Sigmoid colon (tissue), 7 donors: ENCODE measurements at places on chromosomes 7 and 10. TPM values are rescaled to one million over a fixed set of nuclear protein-coding genes. Genes with fewer than 3 reads are reported as not detected.
A peak's percentile ranks its signal among the peaks of the same experiment; 100 is the strongest.

- DNase-seq: peak; percentile 72
Measured at GRCh38 chr10:12350167-12350872, 973 bp downstream of the CAMK1D start.

DNA sequence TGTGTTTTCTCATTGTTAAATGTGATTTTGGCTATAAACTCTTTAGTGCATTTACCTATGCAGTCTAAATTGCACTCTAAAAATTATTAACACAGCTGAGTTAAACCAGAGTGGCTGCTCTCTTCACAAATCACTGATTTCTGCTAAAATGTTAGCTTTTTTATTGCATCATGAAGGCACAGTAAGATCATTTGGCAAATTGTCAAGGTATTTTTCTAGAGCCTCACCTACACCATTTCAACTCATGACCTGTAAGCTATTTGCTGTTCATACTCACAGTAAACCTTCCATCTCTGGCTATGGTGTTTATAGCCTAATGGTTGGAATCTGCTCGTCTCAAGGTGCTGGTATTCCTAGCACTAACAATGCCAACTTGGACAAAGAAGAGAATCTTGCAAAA is 25.7 kb downstream of the NDUFB2 start:
- DNase-seq: no peak

- DNase-seq: no peak
Measured at GRCh38 chr10:9823268-9823930, 1194.3 kb upstream of the CELF2 start.

OR13A1 gene
- not detected for polyA plus RNA-seq

NME8 gene
- not detected for polyA plus RNA-seq

DNA sequence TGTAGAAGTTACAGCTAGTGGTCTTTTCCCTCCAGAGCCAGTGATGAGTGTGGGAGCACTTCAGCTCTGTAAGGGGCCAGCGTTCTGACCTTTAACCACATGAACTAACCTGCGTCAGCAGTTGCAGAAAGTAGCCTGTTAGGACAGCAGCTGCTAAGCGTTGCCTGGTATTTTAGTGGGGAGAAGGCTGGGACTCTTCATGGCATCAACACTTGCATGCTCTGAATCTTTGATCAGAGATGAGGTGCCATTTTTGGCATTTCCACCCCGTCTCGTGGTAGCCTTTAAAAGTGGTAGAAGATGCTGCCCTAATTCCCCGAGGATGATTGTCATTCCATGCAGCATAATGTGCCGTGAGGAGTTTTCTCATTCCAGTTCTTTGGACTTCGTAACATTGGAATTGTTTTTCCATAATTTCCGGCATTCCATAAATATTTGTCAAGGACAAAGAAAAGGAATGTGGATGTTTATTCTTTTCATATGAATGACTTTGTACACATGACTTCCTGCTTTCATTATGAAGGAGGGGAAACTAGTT is 92.2 kb downstream of the AVL9 start:
- no peak for DNase-seq

DNA sequence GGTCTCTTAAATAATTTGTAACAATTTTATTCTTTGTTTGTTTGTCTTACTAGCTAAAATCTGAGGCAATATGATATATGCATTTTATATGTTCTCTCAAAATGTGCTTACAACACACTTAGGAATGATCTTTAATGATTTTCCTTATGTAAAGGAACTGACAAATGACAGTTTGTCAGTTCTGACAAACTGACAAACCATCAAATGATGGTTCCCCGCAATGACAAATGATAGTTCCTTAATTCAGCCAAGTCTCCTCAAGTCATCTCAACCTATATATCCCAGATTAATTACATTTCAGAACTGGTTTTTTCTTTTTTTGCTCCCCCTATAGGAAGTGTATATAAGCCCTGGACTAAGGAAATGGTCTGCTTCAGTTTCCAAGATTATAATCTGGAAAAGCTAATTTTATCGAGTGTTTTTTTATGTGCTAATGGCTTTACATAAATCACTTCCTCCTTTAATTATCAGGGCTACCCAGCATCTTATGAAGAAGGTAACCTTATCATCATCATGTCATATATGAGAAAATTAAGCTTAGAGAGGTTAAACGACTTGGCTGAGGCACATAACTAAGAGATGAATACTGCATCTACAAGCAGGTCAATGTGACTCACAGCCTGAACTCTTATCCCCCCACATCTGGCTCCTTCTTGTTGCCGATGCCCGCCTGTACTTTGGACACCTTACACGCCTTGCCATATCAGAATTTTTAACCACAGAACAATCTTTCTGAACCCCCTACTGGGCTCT is 75.1 kb downstream of the RELN start:
- DNase-seq: no peak

DNA sequence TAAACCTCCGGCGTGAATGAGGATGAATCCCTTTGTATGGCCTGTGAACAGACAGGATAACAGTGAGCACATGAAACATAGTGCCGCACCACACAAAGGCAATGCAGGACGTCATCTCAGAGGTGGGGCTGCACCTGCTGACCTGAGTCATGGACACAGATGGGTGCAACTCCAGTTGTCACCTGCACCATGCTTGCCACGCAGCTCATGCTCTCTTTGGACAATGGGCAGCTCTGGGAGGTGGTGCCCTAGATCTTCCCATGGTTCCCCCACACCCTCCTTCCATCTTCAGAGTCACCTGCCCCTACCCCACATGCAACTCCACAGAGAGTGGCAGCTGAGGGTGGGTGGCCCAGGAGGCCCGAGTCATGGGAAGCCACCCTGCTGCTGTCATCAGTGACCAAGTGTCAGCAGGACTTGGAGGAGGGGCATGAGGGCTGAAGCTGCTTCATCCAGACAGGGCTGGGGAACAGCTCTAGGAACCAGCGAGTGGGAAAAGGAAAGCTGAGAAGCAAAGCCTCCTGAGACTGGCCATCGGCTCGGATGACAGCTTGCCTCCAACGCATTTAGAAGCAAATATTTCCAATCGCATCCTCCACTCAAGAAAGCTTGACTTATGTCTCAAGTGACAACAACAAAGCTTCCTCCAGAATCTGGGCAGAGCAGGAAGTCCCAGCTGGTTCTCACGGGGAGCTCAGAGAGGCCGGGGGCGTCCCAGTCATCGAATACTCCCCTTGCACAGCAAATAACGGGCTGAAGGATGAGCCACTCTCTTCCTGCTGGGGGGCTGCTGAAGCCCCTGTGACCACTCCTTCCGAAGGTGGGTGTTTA is 27.1 kb downstream of the VIPR2 start:
- peak; percentile 55 for DNase-seq

DNA sequence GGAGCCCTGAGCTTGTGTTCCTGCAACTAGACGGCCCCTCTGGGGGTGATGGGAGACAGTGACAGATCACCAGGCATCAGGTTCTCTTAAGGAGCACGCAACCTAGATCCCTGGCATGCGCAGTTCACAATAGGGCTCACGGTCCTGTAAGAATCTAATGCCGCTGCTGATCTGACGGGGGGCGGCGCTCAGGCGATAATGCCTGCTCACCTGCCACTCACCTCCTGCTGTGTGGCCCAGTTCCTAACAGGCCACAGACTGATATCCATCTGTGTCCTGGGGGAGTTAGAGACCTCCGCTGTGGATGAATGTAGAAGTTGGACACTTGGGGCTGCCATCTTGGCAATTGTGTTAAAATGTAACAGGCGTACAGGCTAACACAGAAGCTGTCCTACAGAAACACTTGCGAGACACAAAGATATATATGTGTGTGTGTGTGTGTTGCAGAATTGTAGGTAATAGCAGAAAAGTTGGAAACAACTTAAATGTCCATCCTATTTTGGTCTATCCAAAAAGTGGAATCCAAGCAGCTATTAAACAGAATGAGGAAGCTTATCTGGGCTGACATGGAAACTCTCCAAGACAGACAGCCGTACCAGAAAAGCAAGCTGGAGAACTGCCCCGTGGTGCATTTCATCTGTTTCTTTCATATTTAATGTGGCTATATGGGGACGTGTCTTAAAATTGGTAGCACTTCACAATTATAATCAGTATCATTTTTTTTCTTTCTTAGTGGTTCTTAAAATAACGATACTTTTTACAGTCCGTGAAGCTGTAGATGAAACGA is 82.8 kb downstream of the MKI67 start:
- peak; percentile 60 for DNase-seq

XRCC2 gene
- 0.23 TPM for polyA plus RNA-seq

SPDYE6 gene
- polyA plus RNA-seq: 0.23 TPM

TAC1 gene
- polyA plus RNA-seq: 0.60 TPM

GIMAP4 gene
- polyA plus RNA-seq: 9.5 TPM

DNA sequence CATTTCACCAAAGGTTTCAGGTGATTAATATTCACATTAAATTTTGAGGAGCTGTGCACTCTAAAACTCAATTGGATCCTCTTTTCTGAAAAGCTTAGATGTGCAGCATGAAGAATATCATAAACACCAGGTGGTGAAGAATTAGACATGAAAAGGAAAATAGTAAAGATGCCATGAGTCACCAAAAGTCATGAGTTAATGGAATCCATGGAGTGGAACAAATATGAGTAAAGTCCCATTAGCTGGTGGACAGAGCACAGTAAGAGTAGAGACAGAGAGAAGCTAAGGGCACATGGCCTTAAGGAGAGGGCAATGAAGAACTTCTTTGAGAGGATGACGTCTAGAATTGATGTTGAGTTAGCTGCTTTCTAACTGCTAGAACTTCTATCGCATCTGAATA is 271.6 kb downstream of the CSTF2T start:
- DNase-seq: no peak

- no peak for DNase-seq
Measured at GRCh38 chr10:36048236-36048635, 406.1 kb upstream of the FZD8 start.

DNA sequence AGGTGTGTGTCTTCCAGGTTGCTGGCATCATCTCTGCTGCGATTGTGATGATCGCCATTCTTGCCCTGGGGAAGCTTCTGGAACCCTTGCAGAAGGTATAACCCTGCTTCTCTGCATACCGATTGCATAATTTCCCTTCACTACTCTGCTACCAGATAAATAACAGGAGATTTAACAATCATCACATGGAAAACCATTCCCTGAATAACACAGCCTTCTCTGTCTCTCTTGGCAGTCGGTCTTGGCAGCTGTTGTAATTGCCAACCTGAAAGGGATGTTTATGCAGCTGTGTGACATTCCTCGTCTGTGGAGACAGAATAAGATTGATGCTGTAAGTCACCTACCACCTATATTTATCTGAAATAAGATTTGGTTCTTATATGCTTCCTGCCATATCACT is 33.8 kb downstream of the SLC26A4 start:
- no peak for DNase-seq

DNA sequence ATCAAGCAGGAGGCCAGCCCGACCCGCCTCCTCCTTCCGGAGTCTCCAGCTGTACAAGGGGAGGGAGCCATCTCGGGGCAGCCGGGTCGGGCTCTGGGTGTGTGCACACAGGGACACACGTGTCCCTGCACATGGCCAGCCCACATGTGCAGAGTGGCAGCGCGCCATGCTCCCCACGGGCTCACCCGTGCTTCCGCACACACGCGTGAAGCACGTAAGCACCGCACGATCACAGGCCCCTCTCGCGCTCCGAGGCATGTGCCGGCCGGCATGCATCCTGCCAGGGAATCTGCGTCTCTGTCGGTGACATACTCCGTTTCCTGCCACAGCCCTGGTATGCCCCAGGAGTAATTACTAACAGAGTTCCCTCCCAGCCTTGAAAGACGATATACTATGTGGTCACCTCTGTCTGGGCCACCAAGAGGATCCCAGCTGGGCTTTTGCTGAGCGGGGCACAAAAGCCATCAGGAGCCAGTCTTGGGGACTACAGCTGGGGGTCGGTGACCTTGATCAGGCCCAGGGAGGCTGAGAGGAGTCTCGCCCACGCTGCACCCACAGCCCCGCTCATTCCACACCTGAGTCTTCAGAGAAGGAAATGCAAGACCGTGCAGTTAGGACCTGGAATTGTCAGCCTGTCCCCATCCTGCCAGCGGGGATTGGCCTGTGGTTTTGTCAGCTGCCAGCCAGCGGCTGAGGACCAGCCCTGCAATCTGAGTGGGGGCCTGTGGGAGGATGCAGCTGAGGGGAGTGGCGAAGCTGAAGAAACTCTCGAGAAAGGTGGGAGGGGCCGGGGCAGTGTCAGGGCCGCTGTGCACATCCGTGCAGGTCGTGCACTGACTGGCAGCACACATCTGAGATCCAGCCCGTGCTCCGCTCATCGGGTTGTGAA is 11.0 kb upstream of the LFNG start:
- DNase-seq: peak; percentile 84
